ENCODE measurements at places on chromosomes 2 and 18. TPM values are rescaled to one million over a fixed set of nuclear protein-coding genes. Genes with fewer than 3 reads are reported as not detected.

The MGAT5 gene
- 112 TPM for total RNA-seq

The SLC66A2 gene
- 19.5 TPM for total RNA-seq

The ADCY3 gene
- total RNA-seq, result 63.7 TPM

The FNDC4 gene
- 7.2 TPM for total RNA-seq

The PTPN18 gene
- total RNA-seq, result 66.0 TPM

The TMEM182 gene
- total RNA-seq, result 12.1 TPM
